ENCODE measurements at places on chromosomes 11 and 22.

GRCh38 chr22:40107851-40108378 is 69.8 kb upstream of the TNRC6B start:
- DNase-seq = no peak

GRCh38 chr22:48405741-48406140 is 1421.9 kb downstream of the BRD1 start:
- DNase-seq = peak; percentile 49

- no peak for DNase-seq
Observed at GRCh38 chr11:125593114-125593820, 615 bp downstream of the STT3A start.

DNA sequence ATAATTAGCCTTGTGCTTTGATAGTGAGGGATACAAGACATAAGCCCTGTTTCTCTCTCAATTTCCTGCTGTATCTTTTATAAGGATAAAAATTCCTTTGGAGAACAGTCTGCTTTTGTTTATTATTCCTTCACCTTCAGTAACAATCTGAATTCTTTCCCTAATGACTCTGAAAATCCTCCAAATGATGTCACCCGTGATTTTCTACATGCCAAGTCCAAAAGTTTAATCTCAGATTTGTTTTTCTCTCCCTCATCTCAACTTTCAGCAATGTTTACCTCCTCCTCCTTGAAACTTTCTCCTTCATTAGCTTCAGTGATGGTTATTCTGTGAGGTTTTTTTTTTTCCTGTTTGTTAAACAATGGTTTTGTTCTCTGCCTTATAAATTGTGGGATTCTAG is 2.2 kb downstream of the OR51E2 start:
- DNase-seq = no peak
